ENCODE measurements at places on chromosomes 1 and 21. TPM values are rescaled to one million over a fixed set of nuclear protein-coding genes. Genes with fewer than 3 reads are reported as not detected.
A peak's percentile ranks its signal among the peaks of the same experiment; 100 is the strongest.

DNA sequence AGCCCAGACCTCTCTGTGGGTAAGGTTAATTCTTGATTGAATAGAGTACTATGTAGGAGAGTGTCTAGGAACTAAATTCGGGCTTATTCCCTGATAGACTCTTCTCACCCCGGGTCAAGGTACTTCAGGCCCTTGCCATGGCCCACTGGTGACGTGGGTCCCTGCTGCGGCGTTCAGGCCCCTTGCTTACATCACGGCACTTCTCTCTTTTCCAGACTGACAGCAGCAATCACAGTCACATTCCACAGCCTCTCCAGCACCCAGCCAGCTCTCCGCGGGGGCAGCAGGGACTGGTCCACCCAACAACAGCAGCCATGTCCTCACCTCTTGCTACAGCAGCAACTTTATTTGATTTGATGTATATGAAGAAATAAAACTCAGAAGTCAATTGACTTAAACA is 401.2 kb upstream of the VAMP3 start:
- no peak overlapping the region for H3K4me3 ChIP-seq
- no peaks in the 10 kb centered on the region for H3K27me3 ChIP-seq
- no peak overlapping the region for H3K27ac ChIP-seq

DNA sequence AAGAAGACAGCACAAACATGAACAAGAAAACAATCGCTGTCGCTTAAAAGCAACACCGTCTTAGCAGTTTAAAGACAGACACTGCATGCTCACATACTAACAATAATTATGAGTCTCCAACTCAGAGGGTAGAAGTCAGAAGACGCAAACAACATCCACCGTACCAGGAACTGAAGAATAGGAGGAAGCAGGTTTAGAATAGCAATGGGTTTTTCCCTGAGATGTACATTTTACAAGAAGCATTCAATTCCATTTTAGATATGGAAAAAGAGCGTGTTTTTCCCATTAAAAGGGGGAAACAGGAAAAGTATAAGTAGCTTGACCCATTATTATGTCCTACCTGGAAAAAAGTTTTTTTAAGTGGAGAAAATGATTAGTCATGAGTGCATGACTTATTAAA is 34.5 kb upstream of the KCNE1 start:
- no peaks in the 10 kb centered on the region for H3K27me3 ChIP-seq
- H3K4me3 ChIP-seq, result no peak overlapping the region
- peaks cover 4% of the 10 kb centered on the region for H3K4me1 ChIP-seq
- H3K36me3 ChIP-seq, result 0 out of 2 replicates have a peak, but pooled peaks cover 4% of the 10 kb centered on the region
- DNase-seq, result no peak
- H3K27ac ChIP-seq, result no peak overlapping the region

DNA sequence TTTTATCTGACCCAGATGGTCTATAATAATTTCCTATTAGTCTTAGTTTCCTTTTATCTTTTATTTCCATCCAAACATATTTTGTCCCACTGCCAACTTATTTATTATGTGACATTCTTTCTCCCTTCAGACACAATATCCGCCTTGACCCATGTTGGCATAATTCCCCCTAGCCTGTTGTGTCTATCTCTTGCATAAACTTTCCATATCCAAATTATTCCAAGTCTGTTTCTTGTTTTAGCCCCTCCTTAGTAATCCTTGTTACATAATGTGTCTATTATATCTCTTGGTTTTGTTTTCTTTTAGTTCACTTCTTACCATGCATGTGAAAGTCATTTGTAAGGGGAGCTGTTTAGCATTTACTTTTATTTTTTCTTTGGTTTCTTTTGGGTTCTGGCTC is 81.6 kb upstream of the CACHD1 start:
- H3K27ac ChIP-seq, result no peak overlapping the region
- H3K4me1 ChIP-seq, result no peaks in the 10 kb centered on the region
- no peaks in the 10 kb centered on the region for H3K27me3 ChIP-seq
- H3K4me3 ChIP-seq, result no peak overlapping the region
- DNase-seq, result no peak

The MRPL37 gene
- total RNA-seq, result 125 TPM

GRCh38 chr21:15729346-15729673 is 472 bp upstream of the USP25 start:
- H3K27ac ChIP-seq, result no peak overlapping the region
- DNase-seq, result no peak
- peaks cover 3% of the 10 kb centered on the region for H3K36me3 ChIP-seq
- H3K27me3 ChIP-seq, result no peaks in the 10 kb centered on the region

DNA sequence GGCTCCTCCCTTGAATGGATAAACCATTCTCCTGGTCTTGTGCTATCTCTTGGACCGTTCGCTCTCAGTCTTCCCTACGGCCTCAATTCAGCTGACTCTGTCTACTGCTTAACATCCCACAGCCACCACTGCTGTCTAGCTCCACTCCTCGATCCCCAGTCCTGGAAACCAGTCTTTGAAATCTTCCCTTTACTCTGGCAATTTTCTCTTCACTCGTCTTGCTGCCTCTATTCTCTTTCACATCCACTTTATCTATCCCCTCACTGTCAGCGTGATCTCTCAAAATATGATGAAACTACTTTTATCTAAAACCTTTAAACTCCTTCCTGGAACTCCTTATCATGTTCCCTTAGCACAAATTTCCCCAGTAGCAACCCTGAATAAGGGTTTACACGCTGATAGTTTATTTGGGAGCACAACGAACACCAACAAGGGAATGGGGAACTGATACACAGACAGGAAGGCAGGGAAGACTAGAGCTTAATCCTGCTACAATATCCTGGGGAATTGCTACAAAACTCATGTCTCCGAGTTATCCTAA is 131.6 kb upstream of the SAMSN1 start:
- H3K4me3 ChIP-seq, result no peak overlapping the region
- no peak overlapping the region for H3K27ac ChIP-seq
- H3K27me3 ChIP-seq, result no peaks in the 10 kb centered on the region
- no peaks in the 10 kb centered on the region for H3K36me3 ChIP-seq

The LRRC38 gene
- 0.72 TPM for total RNA-seq

GRCh38 chr1:116765962-116766361 is 11.7 kb downstream of the CD2 start:
- H3K27me3 ChIP-seq, result no peaks in the 10 kb centered on the region
- H3K36me3 ChIP-seq, result no peaks in the 10 kb centered on the region
- H3K27ac ChIP-seq, result no peak overlapping the region
- no peak for DNase-seq
- no peaks in the 10 kb centered on the region for H3K4me1 ChIP-seq
- H3K4me3 ChIP-seq, result no peak overlapping the region

The SYTL1 gene
- 13.0 TPM for total RNA-seq

DNA sequence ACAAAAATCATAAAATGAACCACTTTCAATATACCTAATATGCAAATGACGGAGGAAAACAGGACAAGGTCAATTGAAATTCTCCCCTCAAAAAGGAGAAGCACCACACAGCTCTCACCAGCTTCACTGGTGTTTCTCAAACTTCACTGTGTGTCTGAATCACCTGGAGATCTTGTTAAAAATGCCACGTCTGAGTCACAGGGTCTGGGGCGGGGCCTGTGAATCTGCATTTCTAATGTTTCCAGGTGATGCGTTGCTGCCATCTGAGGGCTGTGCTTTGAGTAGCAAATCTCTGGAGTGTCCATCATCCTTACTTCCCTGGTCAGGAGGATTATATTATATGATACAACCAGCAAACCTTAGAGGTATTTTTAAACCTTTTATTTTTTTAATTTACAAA is 9.0 kb downstream of the CLDN19 start:
- DNase-seq, result no peak
- H3K36me3 ChIP-seq, result no peaks in the 10 kb centered on the region
- H3K4me3 ChIP-seq, result no peak overlapping the region

GRCh38 chr1:47727697-47728085 is 269.5 kb downstream of the TRABD2B start:
- no peak for DNase-seq
- H3K4me1 ChIP-seq, result no peaks in the 10 kb centered on the region
- no peak overlapping the region for H3K4me3 ChIP-seq
- H3K36me3 ChIP-seq, result no peaks in the 10 kb centered on the region

The ANGPTL1 gene
- total RNA-seq, result not detected

GRCh38 chr1:244048256-244049161 is 2.6 kb upstream of the ZBTB18 start:
- peak overlapping the region; percentile 89 for H3K4me3 ChIP-seq
- no peaks in the 10 kb centered on the region for H3K36me3 ChIP-seq
- peak; percentile 100 for DNase-seq
- H3K4me1 ChIP-seq, result peaks cover 5% of the 10 kb centered on the region
- H3K27ac ChIP-seq, result no peak overlapping the region
- H3K27me3 ChIP-seq, result peaks cover 5% of the 10 kb centered on the region

DNA sequence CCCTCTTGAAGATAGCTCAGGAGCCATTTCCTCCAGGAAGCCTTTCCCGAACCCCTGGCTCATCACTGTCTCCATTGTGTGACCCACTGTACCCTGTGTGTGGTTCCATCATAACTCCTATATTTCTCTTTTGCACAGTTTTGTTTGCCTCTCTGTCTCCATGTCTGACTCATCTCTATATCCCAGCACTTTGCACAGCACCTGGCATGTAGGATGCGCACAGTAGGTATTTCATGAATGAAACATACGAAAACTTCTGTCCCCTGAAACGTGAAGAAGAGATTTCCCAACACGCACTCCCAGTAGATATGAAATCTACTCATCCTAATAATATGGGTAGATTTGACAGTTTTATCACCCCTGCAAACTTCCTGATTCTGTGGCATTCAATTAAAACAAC is 275.2 kb downstream of the NFIA start:
- H3K36me3 ChIP-seq, result no peaks in the 10 kb centered on the region
- H3K4me1 ChIP-seq, result peaks cover 6% of the 10 kb centered on the region
- H3K27ac ChIP-seq, result no peak overlapping the region
- no peak for DNase-seq

- DNase-seq, result peak; percentile 5
- H3K36me3 ChIP-seq, result no peaks in the 10 kb centered on the region
- no peaks in the 10 kb centered on the region for H3K27me3 ChIP-seq
- H3K4me1 ChIP-seq, result no peaks in the 10 kb centered on the region
- H3K27ac ChIP-seq, result no peak overlapping the region
Observed at GRCh38 chr21:44431300-44431699, 24.0 kb upstream of the LRRC3 start.

DNA sequence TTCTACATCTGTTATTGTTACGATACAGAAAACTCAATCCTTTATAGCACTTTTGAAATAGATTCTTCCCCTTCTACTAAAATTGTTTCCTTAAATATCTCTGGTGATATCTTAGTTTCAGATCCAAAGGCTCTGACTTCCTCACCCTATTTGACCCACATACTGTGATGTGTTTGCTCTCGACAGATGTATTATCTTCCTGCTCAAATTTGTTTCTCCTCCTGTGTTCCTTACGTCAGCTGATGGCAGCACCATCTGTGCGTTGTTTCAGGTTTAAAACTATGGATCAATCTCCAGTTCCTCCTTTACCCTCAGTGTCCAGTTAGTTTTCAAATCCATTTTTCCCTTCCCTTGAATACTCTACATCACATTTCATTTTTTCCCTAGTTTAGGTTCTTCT is 274.4 kb downstream of the RYR2 start:
- peaks cover 9% of the 10 kb centered on the region for H3K36me3 ChIP-seq
- no peak overlapping the region for H3K27ac ChIP-seq
- no peaks in the 10 kb centered on the region for H3K4me1 ChIP-seq

DNA sequence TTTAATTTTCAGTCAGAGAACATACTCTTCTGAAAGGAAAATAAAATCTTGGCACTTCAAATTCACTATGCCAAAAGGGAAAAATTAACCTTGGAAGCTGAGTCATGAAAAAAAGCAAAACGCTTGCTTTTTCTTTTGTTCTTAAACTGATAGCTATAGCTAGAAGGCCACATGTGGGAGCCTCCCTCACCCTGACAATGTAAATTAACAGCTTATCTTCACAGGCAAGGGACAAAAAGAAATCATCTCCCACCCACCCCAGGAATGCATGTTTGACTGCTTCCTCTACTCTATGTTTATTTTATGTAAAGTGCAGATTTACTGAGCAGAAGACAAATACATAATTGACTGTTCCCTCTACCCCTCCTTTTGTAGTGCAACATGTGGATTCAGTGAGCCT is 38.0 kb downstream of the EBNA1BP2 start:
- H3K27me3 ChIP-seq, result no peaks in the 10 kb centered on the region
- H3K27ac ChIP-seq, result no peak overlapping the region
- H3K4me3 ChIP-seq, result no peak overlapping the region
- no peak for DNase-seq

Measured in H9 (cell line).